Fibroblast of gingiva (primary cell): ENCODE measurements at places on chromosomes 5 and 9.

DNA sequence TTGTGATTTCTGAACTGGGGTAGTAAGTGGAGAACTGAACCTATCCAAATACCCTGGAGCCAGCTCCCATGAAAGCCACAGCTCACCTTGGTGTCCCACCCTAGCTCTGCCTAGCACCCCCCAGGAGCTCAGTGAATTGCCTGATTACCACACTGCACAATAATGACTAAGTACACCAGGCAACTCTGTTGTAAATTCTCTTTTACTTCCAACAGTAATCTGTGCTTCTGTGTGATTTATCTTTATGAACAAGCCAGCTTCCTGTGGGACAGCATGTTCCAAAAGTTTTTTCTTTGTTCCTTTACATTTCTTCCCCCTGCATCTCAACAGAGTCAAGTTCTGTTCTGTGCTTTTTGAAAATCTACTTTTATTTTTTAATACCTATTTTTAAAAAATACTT is 22.1 kb upstream of the GRPEL2 start:
- no peak for DNase-seq

DNA sequence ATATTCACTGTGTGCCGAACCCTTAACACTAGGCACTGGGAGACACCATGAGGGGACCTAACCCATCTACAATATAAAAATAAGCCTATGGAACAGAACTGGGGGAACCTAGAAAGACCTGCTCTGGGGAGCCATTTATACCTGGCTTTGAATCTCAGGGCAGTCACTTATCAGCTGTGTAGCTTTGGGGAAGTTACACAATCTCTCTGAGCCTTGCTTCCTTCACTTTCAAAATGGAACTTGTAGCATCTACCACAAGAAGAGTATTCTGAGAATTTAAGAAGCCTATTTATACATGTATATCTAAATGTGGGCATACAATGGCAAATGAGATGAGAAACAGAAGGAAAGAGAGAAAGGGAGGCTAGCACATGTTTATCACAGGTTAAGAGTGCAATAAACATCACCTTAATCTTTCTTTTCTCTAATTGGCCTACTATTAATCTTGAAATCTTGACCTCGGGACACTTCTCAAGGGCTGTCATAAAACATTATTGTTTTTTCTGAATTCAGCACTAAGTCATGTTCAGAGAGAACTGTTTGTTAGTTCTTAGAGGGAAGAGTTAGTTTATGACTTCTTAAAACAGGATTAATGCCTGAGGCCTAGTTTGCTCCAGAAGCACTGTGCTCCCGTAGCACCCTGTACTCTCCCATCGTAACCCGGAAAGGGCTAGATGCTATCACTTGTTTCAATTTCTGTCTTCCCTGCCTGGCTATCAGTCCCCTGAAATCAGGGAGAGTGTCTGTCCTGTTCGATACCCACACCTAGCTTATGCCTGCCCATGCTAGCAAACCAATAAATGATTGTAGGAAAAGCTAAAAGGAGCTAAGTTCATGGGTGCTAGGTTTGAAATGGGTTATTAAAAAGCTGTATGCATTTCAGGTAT is 606.4 kb upstream of the CLINT1 start:
- no peak for DNase-seq

GRCh38 chr5:91499943-91500531 is 116.9 kb upstream of the ARRDC3 start:
- DNase-seq = peak; percentile 48

DNA sequence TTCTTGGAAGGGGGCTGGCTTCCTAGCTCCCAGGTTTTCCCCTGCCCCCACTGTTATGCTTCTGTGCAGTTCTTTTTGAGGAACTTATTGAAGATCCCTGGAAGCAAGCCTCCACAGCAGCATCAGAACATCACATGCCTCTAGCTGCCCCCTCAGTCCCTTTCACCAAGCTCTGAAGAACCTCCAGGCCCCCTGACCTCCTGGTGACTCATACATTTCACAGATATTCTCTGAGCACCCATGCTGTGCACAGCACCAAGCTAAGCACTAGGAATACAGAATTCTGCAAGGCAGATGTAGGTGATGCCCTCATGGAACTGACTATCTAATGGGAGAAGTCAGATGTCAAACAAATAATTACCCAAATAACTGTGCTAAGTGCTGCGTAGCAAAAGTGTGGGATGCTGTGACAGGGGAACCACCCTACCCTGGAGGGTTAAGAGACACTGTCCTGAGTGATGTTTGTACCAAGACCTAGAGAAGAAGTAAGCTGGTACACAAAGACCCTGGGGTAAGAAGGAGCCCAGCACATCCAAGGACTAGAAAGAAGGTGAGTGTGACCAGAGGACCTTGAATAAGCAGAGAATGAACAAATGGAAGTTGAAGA is 213.7 kb upstream of the NR4A3 start:
- no peak for DNase-seq

GRCh38 chr5:119961993-119962392 is 332.6 kb downstream of the FAM170A start:
- DNase-seq = no peak

DNA sequence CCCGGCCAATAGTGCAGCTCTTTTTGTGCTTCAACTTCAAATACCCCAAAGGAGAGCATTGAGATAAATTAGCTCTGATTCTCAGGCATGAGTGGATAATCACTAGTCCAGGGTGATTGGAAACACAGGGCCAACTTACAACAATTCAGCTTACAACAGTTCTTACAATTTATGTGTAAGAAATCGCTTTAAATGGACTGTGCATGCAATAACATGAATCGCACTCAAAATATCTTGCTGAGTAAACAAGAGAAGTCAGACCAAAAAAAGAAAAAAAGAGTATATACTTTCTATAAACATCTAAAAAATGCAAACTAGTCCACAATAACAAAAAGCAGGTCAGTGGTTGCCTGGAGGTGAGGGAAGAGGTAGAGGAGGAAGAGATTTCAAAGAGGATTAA is 150.6 kb upstream of the EDIL3 start:
- no peak for DNase-seq

DNA sequence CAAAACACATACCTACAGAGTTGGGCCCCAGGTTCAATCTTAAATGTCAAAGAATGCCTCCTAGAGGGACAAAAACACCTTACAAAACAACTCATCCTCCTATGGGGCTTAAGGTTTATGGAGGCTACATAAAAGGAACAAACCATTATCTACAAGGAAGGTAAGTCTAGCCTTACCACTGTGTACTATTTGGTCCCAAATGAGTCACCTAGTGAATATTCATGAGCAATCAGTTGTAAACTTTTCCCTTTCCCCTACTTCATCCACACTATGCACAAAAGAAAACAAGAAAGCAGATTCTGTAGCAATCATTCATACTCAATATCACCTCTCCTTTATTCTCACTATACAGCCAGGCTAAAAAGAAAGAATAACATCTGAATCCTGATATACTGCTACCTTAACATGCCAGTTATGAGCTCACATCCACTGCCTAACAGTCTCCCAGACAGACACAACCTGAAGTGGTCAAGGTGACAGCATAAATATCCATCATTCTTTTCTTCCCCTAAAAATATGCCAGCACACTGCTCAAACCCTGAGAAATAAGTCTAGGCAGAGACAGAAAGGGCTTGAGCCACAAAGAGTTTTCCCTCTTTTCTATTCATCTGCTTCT is 6.2 kb downstream of the OXCT1 start:
- DNase-seq = peak; percentile 45

DNA sequence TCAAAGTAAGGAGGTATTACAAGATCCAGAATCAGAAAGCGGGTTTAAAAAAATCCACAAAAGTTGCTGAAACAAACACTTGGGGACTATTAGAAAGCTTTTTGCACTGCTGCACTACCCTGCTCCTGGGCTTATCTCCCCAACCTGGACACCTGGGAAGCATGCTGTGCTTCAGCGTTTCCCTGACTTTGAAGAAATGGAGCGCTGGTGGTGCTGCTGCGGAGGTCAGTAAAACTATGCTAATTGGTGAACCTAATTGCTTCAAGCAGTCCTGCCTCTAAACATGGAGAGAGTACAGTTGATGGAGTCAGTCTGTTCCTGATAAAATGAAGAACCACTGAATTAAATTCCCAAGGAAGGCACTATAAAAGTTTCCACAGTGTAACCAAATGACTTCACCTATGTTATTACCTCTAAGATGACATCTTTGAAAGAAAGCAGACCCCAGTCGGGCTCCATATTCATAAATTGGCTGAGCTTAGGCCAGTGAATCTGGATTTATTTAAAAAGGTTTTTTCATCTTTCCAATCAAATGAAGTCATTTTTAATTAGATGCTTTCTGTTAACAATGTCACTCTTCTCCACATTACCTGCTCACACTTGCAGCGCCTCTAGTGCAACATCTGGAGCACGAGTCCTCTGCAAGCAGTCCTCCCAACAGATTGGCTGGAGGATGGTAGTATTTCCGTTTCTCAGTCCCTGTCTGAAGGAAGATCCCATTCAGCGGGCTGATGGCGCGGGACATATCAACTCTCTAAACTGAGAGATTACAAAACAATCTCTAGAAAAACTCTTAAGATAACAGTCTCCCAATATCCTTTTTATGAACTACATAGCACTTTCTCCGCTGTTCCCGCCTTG is 11.5 kb downstream of the NR2F1-AS1 start:
- DNase-seq = no peak

GRCh38 chr5:84642795-84643194 is 258.1 kb upstream of the EDIL3 start:
- no peak for DNase-seq

DNA sequence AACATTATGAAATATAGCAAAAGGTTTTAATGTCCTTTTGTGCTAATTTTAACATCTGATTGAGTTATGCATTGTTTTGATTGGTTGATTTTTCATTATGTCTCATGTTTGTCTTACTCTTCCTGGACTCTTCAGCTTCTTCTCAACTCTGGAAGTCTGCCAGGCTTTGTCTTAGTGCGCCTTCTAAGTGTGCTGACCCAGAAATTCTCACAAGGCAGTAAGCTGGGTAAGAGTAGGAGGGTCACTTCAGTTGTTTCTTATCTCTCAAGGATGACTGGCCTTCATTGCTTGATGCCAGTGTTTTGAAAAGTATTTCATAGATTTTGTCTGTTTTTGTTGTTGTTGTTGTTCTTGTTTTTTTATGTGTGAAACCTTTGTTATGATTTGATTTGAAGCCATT is 59.2 kb downstream of the RIC1 start:
- DNase-seq = no peak

DNA sequence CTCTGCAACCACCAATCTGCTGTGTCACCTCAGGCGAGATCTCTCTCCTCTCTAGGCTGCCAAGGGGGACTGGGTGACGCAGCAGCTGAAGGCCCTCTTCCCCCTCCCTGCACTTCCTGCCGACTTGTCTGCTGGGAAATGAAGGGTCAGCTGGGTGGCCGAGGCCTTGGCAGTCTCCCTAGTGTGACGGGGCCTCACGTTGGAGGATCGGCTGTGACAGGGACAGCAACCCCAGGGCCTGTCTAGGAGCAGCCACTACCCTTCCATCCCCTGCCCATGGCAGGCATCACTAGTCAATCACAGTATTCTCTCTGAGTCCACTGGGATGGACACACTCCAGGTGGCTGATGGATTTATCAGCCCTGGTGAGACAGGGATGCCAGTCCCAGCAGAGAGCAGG is 107.3 kb upstream of the SARDH start:
- DNase-seq = peak; percentile 35

- no peak for DNase-seq
These were observed 50.1 kb upstream of the RETREG1 start for GRCh38 chr5:16666883-16667398.

DNA sequence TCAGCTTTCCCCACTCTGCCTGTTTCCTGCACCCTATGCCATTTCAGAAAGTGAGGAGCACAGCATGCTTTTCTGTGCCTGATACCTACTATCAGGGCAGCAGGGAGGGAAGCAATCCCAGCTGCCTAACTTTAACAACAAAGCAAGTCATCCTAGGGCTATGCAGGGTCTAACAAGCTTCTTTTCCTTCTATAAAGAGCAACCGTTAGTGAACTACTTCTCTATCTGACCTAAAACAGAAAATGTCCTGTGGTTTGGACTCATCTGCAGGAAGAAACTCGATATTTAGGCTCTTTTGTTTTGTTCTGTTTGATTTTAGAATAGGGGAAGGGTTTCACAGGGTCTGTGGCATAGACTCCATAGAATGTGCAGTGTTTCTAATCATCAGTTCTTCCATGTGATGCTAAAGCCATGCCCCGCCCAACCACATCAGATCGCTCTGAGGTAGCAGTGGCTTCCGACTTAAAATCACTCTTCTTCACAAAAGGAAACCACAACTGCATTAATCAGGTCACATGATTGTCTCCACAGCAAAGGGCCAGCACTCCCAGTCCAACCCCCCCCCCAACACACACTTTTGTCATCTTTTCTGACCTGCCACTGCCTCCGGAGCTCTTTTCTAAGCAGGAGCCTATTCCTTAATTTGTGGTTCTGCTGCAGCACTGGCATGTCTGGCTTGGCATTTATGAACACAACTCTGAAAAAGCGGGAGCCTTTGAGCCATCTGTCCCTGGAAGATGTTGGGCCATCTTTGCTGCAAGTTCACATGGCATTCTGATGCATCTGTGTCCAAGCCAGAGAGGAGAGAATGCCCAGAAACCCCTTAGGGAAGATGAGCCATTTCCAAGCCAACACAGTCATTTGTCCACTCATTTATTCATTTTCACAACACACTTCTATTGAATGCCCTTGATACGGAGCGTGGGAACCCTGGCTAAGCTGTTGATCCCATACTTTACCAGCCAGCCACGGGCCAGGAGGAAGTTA is 71.6 kb downstream of the CFAP90 start:
- DNase-seq = no peak

DNA sequence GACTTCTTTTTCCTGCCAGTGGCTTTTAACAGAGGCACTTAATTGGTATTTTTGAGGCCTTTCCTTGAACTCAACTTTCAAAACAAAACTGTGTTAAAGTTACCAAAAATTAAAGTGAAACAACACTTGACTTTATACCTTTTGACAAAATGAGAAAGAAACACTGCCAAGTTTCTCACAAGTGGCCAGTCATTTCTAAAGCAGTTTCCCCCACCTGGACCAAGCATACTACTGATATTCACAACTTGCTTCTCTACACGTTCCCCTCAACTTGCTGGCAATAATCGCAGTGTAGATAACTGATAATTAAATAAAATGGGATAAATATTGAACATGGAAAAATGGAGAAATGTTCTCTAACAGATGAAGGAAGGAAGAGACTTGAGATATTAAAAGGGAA is 135.7 kb downstream of the TLR4 start:
- DNase-seq = no peak

- DNase-seq = peak; percentile 61
These were observed 16.0 kb downstream of the SLC22A5 start for GRCh38 chr5:132385326-132386105.

DNA sequence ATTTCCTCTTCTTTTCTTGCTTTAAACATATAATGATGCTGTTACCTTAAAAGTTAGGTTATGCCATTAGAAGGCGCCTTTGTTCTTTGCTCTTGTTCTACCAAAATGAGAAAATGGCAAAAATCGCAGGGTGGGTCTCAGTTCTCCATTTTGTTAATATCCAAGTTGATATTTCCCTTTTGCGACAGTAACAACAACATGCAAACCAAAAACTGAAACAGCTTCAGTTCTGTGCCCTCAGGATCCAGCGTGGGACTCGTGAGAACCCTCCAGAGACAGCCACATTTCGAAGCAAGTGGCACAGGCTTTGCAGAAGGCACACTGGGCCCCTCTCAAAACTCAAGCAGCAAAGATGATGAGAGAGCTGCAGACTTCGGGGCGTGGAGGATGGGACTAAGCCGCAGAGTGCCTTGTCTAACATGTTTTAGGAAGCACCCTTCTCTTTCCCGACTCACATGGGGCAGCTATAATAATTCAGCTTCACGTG is 33.0 kb upstream of the LCP2 start:
- DNase-seq = no peak
